ENCODE measurements at places on chromosomes 7 and 10.
A peak's percentile ranks its signal among the peaks of the same experiment; 100 is the strongest.

- DNase-seq = peak; percentile 87
These were observed 345.0 kb downstream of the REEP3 start for GRCh38 chr10:63866075-63866746.

GRCh38 chr7:110253093-110253492 lies 837.8 kb upstream of the LRRN3 start:
- no peak for DNase-seq

DNA sequence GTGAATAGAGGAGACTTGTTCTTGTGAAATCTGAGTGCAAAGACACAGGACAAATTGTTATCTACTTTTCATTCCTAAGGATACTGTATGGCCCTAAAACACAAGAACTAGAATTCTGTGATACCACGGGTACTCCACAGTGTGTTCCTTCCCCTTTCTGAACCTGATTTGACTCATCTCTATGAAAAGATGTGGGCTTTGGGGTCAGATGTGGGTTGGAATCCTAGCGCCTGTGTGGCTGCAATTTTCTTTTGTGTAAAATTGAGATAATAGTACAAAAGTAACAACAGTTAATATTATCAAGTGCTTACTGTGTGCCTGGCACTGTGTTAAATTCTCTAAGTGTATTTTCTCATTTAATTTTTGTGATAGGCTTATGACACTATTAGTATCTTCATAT lies 8.1 kb downstream of the SRGN start:
- DNase-seq = no peak

- no peak for DNase-seq
These were observed 45.4 kb downstream of the AMPH start for GRCh38 chr7:38585572-38586354.

DNA sequence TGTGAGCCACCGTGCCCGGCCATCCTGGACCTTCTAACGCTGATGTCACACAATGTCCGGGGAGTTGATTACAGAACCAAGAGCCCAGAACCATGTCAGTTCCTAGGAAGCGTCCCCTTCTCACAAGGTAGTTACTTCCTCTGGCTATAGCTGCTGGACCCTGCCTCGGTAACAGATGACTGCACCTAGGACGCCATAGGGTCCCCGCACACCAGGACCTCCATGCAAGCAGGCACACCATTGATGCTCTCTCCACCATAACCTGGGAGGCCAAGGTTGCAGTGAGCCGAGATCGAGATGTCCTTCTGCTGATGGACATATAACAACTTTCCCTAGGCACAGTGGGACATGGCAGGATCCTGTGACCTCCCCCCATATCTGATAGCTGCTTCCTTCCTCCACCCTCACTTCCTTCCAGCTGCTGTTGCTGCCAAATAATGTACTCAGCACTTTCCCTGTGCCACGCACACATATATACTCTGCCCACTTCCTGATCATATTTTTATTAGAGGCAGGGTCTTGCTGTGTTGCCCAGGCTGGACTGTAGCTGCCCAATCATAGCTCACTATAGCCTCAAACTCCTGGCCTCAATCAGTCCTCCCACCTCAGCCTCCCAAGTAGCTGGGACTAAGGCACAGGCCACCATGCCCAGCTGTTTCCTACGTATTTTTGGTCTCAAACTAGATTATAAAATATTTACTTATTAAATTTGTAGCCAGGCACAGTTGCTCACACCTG lies 3.5 kb upstream of the SNX8 start:
- DNase-seq = no peak

DNA sequence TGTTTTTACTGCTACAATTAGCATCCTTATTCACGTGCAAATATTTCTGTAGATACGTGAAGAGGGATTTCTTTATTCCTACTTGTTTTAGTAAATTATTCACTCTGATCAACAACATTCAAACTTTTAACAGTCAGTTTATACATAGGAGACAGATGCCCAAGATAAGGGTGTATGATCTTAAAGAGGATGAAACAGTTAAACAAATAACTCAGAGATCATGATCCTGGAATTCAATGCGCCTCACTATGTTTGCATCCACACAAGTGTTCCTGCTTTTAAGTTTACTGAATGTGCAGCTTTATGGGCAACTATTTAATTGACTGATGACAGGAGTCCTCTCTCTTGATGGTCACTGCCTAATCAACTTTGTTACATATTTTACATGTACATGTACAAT lies 394.8 kb downstream of the PARD3 start:
- no peak for DNase-seq

DNA sequence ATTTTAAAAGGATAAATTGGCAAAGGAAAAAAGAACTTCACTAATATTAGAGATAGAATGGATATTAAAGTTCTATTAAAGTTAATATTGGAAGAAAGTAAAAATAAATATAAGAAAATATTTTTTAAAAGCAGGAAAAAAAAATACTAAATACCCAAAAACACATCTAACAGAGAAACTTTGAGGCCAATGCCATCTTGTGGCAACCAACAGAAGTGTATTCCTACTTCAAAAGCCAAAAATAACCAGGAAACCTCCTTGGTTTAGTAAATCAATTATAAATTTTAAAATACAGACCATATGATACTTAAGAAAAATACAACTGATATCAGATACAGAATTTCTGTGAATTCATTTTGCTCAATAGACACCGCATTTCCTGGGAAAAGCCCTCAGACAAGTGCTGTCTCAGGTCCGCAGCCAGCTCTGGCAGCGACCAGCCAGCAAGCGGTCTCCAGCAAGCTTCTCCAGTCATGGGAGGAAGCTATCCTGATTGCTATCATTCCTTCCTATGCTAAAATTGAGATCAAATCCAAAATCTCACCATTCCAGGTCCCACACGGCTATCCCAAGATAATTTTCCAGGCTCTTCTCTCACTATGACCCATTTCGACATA lies 65.3 kb downstream of the LMBR1 start:
- no peak for DNase-seq

GRCh38 chr10:79069325-79070080 lies 737 bp downstream of the ZMIZ1 start:
- peak; percentile 81 for DNase-seq

DNA sequence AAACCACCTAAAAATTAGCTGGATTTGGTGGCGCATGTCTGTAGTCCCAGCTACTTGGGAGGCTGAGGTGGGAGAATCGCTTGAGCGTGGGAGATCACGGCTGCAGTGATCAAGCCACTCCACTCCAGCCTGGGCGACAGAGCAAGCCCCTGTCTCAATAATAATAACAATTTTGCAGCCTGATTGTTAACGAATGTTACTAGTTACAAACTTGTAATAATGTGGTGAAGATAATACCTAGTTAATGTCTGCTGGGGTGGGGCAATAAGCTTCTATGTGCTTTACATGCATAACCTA lies 1.2 kb upstream of the ATAD1 start:
- no peak for DNase-seq

- no peak for DNase-seq
These were observed 73.4 kb downstream of the GPR141 start for GRCh38 chr7:37756797-37757551.

- DNase-seq = no peak
These were observed 75.0 kb downstream of the PDGFA start for GRCh38 chr7:444606-445005.

- DNase-seq = peak; percentile 76
These were observed 10.0 kb downstream of the HHEX start for GRCh38 chr10:92699518-92700381.

Measured in retina (tissue), 1 donor.